Progenitor cell of endocrine pancreas (in vitro differentiated cells): ENCODE measurements at places on chromosomes 2 and 18.

- DNase-seq = no peak
Observed at GRCh38 chr18:45379903-45380302, 235.4 kb upstream of the SLC14A2 start.

- no peak for DNase-seq
Observed at GRCh38 chr2:221551864-221552263, 20.2 kb downstream of the EPHA4 start.

DNA sequence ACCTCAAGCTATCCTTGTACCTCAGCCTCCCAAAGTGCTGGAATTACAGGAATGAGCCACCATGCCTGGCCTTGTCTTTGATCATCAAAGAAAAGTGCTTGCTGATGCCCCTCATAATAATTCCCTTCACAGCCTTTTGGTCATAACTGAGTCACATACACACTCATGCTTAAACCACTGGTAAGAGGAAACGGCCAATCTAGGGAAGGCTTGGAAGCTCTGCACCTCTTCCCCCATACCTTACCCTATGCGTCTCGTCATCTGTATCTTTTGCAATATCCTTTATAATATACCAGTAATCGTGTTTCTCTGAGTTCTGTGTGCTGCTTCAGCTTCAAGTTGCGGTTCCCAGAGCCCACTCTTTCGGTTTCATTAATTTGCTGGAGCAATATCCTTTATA lies 4.8 kb upstream of the RNF138 start:
- DNase-seq = no peak

DNA sequence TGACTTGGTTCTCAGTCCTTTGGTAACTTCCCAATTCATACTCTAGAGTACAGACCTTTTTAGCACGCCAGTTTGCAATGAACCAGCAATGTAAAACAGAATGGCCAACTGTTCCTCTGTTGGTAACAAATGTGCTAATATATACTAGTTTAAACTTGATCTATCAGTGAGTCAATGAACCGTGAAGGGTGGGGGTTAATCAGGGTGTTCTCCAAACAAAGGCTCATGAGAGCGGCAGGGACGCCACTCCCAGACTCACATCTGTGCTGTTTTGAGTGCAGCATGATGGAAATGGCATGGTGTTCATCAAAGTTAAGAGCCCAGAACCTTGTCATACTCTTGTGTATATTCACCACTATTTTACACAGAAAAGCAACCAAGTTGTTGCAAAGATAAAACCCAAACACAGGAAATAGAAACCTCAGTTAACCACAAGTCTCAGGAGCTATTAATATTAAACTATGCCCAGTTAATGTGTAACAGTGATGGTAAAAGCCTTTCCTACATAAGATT lies 70.3 kb downstream of the CERKL start:
- no peak for DNase-seq

- DNase-seq = peak; percentile 78
Observed at GRCh38 chr18:47754311-47755101, 176.0 kb downstream of the SMAD2 start.

- DNase-seq = no peak
Observed at GRCh38 chr2:10257500-10258147, 45.1 kb upstream of the HPCAL1 start.

DNA sequence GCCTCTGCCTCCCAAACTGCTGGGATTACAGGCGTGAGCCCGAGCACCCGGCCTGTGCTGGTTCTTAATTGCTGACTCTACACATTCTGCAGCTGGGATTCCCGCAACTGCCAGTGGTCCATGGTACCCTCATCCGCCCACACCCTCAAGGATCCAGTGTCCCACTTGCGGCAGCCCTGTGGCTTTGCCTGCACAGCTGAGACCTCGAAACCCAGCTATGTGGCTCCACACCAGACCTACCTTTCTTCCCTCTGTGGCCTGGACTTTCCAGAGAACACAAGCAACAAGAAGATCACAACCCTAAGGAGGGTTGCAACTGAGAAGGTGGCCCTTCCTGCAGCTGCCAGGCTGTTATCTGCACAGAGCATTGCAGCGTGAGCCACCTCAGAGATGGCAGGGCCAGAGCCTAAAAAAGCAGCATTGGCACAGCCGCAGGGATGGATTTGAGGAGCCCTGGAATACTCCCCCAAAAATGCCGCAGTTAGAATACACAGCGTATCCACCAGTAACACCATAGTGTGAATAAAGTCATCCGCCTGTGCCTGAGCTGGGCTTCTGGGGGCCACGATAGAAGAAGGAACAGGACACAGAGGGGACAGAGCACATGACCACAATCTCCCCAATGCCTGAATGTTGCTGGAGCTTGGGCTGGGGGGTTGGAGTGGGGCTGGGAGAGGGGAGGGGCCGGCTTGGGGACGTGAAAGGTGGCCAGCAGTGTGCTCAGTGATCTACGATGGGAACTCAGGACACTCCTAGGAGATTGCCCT lies 1.9 kb downstream of the GPR55 start:
- no peak for DNase-seq

DNA sequence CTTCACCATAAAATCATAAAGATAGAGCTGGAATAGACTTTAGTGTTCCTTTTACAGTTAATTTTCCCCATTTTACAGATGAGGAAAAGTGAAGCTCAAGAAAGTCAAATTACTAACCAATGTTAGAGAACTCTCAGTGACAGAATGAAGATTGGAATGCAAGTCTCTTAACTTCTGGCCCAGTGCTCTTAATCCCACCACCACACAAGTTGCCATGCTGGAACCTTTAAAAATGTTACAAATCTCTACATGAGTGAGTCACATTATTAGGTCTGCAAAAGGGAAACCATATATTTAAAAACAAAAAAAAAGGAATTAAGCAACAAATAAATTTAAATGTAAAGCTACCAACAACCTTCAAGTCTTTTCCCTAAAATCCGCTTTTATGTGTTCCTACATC lies 3.5 kb downstream of the NCKAP1 start:
- no peak for DNase-seq

DNA sequence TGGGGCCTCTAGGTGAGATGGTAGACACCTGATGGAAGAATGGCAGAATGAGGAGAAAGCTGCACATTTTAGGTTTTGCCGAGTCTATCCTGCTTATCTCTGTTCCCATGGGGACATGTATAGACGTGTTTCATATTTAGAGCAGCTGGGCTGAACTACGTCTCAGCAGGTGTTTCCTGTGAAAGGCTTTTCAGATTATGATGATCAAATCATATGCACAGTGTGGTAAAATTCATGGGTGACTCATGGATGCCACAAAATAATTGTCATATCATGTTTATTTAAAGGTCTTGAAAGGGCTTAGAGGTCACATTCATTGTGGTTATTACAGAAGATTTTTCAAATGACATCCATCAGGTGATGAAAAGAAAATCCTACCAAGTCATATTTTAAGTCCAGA lies 90.5 kb downstream of the ICOS start:
- DNase-seq = no peak

GRCh38 chr2:32993005-32993539 lies 46.3 kb downstream of the LTBP1 start:
- DNase-seq = no peak

- no peak for DNase-seq
Observed at GRCh38 chr2:9806298-9806610, 37.0 kb upstream of the TAF1B start.

- DNase-seq = no peak
Observed at GRCh38 chr2:9222239-9222892, 15.8 kb downstream of the ASAP2 start.

GRCh38 chr18:75089748-75090327 lies 119.1 kb downstream of the PTGR3 start:
- no peak for DNase-seq

GRCh38 chr2:214193943-214194342 lies 216.9 kb upstream of the VWC2L start:
- no peak for DNase-seq

DNA sequence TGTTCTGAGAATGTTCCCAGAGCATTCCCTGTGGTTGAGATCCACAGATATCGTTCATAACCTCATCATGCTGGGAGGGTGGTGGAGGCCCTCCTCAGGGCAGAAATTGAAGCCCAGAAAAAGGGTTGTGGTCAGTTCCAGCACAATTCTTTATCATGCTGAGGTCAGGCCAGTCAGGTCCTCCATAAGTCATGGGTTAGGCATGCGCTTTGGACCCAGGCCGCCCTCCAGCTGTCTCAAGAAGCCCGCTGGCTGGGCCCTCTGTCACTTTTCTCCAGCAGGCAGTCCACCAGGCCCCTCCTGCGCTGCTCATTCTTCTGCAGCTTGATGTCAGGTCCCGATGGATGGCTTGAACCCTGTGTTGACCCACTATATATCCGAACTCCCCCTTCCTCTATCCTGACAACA lies 151.1 kb upstream of the NT5C1B start:
- DNase-seq = no peak

DNA sequence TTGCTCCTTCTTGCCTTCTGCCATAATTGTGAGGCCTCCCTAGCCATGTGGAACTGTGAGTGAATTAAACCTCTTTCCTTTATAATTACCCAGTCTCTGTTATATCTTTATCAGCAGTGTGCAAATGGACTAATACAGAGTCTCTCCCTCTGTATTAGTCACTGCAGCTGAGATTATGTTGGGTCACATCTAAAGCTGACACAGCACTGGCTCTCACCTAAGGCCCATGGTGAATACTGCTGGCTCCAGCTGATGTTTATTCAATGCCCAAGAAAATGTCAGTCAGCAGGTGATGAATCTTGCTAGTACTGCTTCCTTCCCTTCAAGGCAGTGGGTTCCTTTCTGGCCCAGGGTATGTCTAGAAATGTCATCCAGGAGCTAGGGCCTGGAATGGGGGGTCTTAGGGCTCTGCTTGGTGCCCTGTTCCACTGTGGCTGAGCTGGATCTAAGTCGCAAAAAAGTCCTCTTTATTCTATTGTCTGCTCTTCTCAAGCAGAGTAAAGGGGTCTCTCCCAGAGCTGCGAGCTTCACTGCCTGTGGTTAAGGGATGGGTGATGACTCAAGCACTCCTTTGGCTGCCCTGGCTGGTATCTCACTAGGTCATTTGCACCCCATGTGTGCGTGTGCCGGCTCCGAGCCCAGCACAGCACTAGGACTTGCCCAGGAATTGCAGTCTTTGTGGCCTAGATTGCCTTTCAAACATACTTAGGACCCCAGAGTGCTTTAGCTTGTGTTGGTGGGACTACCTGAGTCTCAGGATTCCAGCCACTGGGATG lies 29.9 kb downstream of the PPP1R1C start:
- no peak for DNase-seq
